HFF-Myc (cell line): ENCODE measurements at places on chromosomes 5 and 9.

GRCh38 chr5:78062645-78063044 is 231.9 kb downstream of the AP3B1 start:
- DNase-seq, result no peak

GRCh38 chr9:136808075-136808805 is 492 bp downstream of the RABL6 start:
- no peak for DNase-seq

DNA sequence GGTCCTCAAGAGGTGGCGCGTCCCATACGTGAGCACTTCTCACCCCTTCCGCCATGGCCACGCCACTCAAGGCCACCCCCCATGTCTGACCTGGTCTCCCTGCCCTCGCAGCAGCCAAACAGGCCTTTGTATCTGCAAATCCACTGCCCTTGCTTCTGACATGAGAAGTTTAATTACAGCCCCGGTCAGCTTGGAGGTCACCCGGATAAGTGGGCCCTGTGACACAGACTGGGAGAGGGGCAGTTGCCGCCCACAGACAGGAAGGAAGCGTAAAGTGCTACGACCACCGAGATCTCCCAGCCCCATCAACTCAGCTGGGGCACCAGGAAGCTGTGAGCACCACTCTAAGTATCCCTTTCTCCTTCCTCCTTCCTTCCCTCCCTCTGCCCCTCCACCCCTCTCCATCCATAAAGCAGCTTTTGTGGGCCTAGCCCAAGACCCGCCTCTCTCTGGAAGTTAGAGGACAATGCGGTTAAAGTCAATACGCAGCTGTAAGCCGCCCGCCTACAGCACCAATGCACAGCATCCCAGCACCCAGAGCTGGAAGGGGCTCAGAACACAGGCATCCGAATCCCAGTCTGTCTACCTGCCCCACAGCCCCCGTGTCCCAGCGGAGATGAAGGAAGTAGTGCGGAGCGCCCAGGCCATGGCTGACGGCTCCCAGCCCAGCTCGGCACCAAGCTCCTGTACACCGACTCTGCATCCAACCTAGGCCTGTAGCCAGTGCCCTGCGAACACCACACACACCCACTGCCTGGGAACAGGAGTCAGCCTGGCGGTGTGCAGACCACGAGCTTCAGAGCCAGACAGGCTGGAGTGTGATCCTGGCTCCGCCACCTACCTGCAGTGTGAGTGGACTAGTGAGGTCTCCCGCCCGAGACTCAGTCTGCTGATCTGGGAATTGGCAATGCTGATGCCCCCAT is 44.8 kb upstream of the RNF130 start:
- DNase-seq, result no peak

- DNase-seq, result no peak
These were observed 14.5 kb downstream of the GABRA6 start for GRCh38 chr5:161700065-161700464.
